ENCODE measurements at places on chromosomes 4 and X.

DNA sequence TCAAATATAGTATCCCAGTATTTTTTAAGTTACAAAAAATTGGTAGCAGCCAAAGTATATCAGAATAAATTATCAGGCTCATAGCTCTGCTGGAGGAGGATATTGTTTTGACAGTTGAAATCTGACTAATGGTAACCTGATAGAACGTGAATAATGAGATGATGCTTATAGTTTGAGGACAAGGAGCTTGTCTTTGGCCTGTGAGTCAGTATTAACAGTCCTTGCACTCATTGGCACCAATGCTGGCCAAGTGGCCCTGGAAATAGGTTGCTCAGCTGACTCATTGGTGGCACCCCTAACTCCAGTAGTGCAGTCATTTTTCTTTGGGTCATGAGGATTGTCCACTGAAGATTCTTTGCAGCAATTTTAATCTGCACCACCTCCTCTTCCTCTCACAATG lies 203.3 kb upstream of the JADE1 start:
- peak; percentile 82 for DNase-seq

DNA sequence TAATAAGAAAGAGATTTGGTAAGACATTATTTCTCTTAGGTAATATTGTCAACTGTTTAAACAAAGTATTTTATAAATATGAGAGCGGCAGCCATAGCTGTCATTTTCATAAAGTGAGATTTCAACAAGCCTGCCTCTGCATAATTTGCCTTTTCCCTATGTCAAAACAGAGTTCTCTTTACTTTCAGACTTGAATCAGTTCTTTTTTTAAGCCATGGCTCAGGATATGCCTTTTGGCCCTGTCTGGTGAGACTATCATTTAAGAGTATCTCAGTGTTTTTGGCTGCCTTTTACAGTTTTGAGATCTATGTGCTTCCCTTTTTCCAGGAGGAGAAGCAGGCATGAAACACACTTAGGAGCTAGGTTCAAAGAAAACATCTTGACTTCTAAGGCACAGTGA lies 7.5 kb upstream of the GUCY1A1 start:
- DNase-seq, result no peak

GRCh38 chrX:22366166-22366702 lies 93.5 kb downstream of the CBLL2 start:
- no peak for DNase-seq

DNA sequence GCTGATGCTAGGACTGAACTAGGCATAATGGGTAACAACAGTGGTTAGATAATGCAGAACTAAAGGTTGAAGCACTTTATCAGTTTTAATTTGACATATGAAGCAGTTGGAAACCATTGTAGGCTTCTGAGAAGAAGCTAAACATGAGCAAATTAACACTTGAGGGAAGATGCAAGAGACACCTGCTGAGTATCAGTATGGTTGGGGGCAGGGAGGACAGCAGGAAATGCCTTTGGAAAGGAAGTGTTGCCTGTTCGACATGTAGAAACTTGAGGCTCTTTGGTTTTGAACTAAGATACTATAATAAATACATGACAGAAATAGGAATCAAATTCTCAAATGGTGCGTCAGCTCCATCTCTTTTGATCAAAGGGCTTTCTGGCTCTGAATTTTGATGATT lies 115.6 kb downstream of the FHIP1A start:
- no peak for DNase-seq

GRCh38 chr4:98143001-98143899 lies at the start of gene STPG2:
TSS of gene STPG2 (minus strand) at chr4:98143476.
- DNase-seq, result peak; percentile 87

DNA sequence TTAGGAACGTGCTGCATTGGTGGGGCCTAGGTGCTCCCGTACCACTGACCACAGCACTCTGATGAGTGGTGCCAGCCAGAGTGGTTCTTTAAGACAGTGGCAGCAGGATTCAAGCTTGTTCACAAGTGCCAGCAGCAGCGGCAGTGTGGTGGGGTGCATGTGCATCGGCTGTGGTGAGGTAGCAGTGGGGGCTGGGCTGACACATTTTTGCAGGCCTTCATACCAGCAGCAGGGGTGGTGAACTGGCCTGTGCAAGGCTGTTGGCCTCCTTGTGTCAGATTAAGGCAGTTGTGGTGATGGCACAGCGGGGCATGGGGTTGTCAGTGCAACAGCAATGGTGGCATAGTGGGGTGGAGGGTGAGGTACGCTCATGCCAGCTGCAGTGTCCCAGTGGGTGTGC lies 131.4 kb downstream of the PABPC4L start:
- DNase-seq, result no peak

- no peak for DNase-seq
Observed at GRCh38 chrX:52355108-52355507, 13.7 kb upstream of the XAGE2 start.

- no peak for DNase-seq
Observed at GRCh38 chr4:10346023-10346422, 111.2 kb downstream of the ZNF518B start.
